ENCODE measurements at places on chromosomes 13 and 19. TPM values are rescaled to one million over a fixed set of nuclear protein-coding genes. Genes with fewer than 3 reads are reported as not detected.

The FFAR3 gene
- not detected for total RNA-seq

- DNase-seq = no peak
These were observed 100.7 kb downstream of the FREM2 start for GRCh38 chr13:38787550-38787949.

DNA sequence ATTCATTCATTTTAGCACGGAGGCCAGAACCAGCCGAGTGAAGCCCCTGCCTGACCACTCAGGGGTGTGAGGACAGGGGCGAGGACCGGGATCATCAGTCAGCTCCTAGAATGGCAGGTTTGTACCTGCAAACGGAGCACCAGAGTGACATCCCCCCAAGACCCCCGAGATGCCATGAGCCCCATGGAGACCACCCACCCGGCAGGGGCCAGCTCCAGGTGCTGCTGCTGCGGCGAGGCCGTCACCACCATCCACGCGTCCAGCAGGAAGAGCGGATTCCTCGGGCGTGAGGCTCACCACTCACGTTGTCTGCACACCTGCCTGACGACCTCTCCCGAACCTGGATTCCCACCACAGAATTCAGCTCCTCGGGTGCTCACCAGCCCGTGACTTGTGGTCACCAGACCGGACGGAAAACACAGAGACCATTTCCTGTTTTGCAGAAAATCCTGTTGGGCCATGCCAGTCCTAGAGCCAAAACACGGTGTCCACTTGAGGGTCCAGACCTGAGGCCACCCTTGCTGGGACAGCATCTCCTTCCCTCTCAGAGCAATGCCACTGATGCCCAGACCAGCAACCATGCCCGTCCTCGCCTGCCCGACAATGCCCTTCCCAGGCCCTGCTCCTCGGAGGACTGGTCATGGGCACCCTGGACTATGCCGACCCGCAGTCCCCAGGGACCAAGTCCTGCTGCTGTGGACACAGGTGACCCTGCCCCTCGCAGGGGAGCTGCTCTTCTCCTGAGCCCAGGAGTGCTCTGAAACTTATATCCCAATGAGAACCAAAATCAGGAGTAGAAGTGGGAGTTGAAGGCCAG lies 74.2 kb downstream of the RASA3 start:
- DNase-seq = no peak

GRCh38 chr13:97142452-97142851 lies 79.7 kb upstream of the MBNL2 start:
- DNase-seq = peak; percentile 67

GRCh38 chr13:50209631-50210030 lies 194.4 kb downstream of the KCNRG start:
- DNase-seq = no peak

GRCh38 chr13:30408319-30409101 lies 13.8 kb upstream of the UBE2L5 start:
- peak; percentile 99 for DNase-seq

DNA sequence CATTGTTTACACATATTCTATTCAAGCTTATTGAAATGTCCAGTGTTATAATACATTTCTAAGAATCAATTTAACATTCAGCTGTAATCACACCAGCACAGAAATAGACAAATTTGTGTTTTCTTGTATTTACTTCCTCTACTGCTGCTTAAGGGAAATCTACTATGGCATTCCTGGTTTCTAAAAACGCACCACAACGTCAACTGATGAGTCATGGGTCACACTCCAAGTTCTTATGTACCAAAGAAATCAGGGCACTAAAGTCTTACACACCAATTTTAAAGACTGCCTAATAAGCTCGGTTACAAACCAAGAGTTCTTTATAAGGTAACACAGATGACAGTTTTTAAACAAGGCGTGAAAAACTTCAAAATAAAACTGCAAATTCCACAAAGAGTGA lies 13.2 kb downstream of the LNX2 start:
- DNase-seq = no peak

The KCNN4 gene
- 0.14 TPM for total RNA-seq

GRCh38 chr13:103859952-103860351 lies 793.7 kb upstream of the SLC10A2 start:
- no peak for DNase-seq

DNA sequence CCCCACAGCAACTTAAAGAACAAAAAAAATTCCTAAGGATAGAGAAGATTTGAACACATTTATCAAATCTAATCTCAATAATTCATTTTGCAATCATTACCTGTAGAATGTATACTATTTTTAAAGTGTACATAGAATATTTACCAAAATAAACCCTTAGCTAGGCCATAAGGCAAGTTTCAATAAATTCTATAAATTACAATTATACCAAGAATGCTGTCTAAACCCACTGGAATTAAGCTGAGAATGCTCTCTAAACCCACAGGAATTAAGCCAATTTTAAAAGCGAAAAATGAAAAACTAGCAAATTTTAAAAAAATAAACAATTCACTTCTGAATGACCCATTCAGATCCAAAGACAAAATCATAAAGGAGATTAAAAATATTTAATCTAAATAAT lies 540.4 kb upstream of the NBEA start:
- no peak for DNase-seq

DNA sequence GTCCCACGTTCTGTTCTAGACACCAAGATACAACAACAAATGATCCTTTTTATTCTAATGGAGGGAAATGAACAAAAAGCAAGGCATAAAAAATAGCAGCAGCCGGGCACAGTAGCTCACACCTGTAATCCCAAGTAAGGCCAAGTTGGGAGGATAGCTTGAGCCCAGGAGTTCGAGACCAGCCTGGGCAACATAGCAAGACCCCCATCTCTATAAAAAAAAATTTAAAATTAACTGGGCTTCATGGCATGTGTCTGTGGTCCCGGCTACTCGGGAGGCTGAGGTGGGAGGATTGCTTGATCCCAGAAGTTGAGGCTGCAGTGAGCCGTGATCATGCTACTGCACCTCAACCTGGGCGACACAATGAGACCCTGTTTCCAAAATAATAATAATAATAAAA lies 1.0 kb downstream of the MIA start:
- no peak for DNase-seq

DNA sequence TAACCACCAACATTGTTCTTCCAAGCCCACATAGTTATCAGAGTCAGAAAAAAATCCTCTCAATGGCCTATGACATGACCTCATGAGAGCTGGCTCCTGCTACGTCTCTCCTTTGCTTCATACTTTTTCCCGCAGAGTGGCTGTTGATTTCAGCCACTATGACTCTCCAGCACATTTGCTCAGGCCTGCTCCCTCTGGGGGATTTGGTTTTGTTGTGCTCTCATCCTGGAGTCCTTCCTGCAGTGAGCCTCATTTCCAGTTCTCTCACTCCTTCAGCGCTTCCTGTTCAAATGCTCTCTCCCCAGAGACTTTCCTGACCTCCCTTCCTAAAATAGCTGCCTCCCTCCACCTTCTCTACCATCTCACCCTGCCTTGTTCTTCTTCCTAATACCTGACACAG lies 72.0 kb upstream of the USP29 start:
- DNase-seq = no peak

DNA sequence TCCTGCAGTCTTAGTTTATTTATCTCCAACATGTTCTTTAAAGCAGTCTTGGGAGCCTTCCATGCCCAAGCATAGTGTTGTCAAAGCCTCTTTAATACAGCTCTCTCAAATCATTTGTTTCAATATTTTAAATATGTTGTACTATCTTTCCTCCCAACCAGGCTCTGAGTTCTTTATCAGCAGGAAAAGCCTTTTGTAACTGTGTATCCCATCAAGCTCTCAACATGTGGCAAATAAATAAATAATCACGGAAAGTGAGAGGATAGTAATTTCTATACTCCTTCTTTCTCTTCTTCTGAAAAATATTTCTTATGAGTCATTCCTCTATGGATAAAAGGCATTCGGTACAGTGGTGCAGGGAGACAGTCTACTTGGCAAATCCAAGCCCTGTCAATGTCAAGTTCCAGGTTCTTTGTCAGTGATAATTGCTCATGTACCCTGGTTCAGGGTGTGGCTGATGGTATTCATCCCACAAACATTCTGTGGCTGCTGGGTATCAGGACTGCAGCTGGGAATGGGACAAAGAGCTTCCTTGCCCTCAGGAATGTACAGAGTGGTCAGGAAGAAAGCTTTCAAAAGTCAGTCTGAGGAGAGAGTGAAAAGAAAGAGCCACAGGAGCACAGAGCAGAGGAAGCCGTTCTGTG lies 384.3 kb downstream of the EFNB2 start:
- DNase-seq = no peak

DNA sequence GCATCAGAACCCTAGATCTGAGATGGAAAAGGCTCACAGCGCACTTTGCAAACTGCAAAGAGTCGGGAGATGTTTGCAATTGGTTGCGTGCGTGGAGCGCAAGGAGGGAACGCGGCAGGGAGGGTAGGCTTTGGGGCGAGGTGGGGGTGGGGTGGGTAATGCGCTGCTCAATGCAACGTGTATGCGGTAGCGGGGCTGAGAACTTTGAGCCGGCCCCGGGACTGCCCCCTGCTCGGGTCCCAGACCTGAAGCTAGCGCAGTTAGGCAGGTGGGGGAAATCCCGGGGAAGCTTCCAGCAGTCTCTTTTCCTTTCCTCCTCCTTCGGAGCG lies 971 bp downstream of the FOSB start:
- DNase-seq = no peak

DNA sequence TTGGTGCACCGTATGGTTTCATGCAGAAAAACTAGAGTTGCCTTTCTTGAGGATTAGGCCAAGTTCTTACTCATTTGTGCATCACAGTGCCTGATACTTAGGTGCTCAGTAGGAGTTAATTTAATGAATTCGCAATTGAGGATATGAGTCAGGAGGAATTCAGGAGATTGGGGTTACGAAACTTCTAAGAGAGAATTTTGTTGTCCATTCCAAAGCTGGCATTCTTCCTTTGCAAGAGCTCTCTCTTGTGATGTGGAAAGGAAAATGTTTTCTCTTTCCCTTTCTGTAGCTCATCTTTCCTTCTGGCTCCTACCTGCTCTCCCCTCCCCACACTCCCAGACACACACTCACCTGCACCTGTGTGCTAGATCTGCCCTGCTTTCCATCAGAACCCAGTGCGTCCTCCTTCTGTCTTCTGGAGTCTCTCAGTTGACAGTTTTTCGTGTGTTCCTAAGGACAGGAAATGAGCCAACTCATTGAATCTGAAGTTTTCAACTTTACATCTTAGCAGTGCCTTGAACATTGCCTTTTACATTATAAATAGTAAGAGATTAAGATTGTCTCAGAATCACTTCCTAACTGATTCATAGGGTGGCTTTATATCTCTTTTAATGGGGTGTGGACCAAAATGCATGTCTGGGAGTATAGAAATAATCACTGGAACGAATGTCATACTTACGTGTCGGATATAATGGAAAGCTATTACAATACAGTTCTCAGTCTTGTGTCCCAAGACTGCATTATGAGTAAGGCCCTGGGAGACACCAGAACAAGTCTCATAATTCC lies 19.7 kb upstream of the ERCC5 start:
- no peak for DNase-seq

The ADGRL1 gene
- 85.0 TPM for total RNA-seq

DNA sequence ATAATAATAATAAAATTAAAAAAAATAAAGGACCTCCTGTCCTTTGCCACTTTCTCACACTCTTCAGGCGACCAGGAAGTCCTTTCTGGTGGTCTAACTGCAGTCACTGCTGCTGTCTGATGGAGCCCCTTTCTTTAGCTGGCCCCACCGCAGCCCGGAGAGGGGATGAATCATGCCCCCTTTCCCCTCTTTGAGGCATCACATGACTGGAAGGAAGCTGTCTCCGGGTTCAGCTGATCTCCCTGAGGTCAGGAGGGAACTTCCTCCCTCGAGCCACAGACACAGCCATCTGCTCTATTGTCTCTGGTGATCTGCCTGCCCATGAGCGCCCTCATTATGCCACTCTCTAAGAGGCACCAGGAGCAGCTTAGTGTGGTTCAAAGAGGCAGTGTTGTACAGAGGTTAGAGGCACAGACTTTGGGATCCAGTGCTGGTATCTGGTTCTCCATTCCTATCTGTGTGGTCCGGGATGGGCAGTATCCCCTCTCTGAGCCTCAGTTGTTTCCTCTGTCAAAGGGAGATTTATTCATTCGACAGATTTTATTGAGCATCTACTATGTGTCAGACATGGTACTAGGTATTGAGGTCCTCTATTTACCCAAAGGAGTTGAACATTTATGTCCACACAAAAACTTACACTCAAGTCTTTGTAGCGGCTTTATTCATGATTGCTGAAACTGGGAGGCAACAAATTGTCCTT lies 30.0 kb downstream of the VAV1 start:
- DNase-seq = peak; percentile 56

The ZNF460 gene
- total RNA-seq = 48.9 TPM

DNA sequence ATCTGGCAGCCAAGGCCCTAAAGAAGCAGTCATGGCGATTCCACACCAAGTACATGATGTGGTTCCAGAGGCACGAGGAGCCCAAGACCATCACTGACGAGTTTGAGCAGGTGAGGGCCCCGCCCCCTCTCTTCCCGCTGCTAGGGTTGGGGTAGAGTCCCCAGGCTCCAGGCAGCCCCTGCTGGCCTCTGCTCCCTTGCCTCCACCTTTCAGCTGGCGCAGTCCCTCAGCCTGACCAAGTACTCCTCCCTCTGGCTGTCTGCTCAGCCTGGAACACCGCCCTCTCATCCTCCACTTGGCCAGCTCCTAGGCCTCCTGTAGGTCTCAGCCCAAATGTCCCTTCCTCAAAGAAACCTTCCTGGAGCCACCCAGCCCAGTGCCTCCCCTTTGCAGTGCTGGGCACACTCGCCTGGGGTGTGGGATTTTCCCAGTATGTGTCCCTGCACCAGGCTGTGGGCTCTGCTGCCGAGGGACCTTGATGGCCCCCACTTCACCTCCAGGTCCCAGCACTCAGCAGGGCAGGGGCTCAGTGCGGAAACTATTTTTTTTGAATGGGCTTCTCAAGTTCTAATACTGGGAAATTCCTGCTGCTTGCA lies 5.7 kb downstream of the LENG1 start:
- DNase-seq = no peak

GRCh38 chr13:51453959-51454703 lies 1.3 kb upstream of the INTS6 start:
- peak; percentile 68 for DNase-seq

The PSG7 gene
- not detected for total RNA-seq

The MIA gene
- total RNA-seq = not detected
